HAP-1 (cell line): ENCODE measurements at places on chromosomes 13 and 19.
A peak's percentile ranks its signal among the peaks of the same experiment; 100 is the strongest.

DNA sequence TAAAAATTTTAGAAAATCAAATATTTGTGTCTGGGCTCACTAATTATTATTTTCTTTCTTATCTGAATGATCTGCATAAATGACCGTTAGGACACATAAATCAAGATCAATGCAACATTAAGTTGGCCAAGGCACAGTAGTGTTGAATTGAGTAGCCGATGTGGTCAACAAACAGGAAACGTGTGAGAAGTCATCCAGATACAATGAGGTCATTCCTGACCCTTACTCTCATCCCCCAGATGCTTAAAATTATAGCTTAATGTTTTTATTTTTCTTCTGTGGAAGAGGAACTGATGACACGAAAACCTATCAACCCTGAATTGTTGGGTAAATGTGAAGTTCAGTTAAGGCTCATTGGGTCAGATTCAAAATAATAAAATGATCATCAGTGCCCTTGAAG, 222.9 kb downstream of the RFC3 start:
- DNase-seq: no peak

- DNase-seq: no peak
These were observed 2.0 kb upstream of the MEGF8 start for GRCh38 chr19:42323473-42323851.

- no peak for DNase-seq
These were observed 48.1 kb downstream of the ZNF93 start for GRCh38 chr19:19948800-19949199.

GRCh38 chr19:48372904-48373303, 8.7 kb downstream of the SYNGR4 start:
- no peak for DNase-seq

- no peak for DNase-seq
These were observed 191.5 kb upstream of the IPO5 start for GRCh38 chr13:97761796-97762540.

DNA sequence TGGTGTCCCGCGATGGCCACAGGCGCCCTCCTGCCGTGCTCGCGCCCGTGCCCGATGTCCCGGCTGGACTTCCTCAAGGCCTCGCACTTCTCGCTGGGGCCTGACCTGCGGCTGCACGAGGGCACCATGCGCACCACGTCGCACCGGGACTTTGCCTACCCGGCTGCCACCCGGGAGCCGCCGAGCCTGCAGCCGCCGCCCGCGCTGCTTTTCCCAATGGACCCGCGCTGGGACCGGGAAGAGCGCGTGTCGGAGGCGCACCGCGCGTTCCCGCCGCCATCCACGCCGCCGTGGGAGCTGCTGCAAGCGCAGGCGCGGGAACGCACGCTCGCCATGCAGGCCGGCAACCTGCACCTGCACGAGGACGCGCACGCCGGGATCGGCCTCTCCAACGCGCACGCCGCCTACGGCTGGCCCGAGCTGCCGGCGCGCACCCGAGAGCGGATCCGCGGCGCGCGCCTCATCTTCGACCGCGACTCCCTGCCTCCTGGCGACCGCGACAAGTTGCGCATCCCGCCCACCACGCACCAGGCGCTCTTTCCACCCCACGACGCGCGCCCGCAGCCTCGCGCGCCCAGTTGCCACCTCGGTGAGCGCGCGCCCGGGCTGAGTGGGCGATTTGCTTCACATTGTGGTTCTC, 12.1 kb upstream of the PEX11G start:
- DNase-seq: peak; percentile 77

DNA sequence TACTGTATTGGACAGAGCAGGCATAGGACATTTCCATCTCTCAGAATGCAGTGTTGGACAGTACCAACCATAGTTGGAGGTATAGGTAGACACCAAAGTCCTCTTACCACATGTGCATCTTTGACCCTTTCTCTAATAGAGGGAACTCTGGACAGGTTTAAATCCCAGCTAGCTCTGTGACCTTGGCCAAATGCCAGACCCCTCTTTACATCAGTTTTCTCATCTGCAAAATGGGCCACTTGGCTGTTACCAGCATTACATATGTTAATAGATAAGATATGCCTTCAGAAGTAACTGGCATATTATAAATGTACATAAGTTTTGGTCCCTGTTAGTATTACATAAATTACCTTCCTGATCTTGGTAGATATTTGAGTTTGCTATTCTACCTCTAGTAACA, 54.3 kb downstream of the CDK8 start:
- no peak for DNase-seq

- DNase-seq: peak; percentile 42
These were observed 49.0 kb downstream of the FREM2 start for GRCh38 chr13:38735665-38736440.

DNA sequence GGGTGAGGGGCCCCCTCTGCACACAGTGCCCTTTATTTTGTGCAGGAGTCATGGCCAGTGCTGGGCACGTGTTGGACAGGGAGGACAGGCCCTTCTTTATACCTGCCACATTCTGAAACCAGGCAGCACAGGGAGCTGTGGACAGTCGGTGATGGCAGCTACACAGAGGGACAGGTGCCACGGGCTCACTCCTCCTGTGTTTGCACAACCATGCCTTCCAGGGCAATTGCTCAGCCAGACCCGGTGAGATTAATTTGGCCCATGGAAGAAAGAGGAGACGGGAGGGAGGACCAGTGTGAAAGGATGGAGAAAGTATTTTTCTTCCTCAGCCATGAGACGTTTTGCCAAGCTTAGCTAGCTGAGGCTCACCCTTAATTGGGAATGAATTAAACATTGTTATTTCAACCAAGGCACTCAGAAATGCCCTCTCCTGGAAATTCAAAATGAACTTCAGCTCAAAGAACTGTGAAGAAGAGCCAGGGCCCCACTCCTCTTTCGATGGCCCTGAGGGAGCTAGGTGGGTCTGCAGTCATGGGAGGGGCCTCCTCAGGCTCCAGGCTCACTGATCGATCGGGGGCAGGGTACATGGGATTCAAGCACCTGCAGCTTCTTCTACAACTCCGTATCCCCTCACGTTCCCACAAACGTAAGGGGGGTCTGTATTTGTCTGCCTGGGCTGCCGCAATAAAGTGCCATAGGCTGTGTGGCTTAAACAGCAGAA, 41.2 kb downstream of the SHISA2 start:
- DNase-seq: no peak

DNA sequence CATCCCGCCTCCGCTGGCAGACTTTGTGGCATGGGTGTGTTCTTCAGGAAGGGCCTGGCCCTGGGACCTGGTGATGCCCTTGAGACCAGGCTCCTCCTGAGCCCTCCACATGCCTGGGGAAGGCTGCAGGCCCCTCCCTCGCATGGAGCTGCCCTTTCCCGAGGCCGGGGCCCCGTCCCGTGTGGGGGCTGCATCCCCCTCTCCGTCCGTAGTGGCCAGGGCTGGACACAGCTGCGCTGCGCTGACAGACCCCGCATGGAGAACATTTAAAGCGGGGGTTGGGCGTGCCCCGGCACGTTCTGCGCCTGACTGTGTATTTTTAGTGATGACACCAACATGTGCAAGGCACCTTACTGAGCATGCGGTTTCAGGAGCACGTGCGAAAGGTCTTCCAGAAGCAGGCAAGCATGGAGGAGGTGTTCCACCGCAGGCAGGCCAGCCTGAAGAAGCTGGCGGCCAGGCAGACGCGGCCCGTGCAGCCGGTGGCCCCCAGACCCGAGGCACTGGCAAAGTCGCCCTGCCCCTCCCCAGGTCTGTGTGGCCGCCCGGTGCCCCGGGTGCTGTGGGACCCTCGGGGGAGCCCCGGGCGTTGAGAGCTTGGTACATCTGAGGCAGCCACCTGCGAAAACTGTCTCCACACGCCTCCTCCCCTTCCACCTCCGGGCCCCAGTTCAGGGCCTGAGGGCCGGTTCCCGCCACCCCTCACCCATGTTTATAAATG, 28.8 kb upstream of the F7 start:
- DNase-seq: no peak

- no peak for DNase-seq
These were observed 35.6 kb downstream of the EPS15L1 start for GRCh38 chr19:16435999-16436650.

GRCh38 chr19:42293540-42293939, 8.4 kb upstream of the PRR19 start:
- DNase-seq: no peak

GRCh38 chr13:33260168-33261098, 25.1 kb downstream of the STARD13 start:
- no peak for DNase-seq

DNA sequence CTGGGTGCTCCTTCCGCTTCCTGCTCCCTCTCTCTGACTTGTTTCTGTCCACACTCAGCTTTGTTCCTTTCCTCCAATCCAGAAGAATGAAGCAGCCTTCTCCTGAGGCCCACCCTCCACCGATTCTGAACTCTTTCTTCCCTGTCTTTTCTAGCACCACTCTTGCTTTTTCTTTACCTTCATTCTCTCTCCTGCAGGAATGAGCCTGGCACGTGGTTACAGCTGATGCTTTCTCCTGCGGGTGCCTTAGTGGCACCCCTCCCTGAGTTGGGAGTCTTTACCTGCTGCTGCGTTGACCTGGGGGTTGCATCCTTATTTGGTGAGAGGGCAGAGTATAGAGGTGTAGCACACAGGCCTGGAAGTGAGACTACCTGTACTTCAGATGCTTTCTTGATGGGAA, 6.2 kb downstream of the UBAC2 start:
- DNase-seq: no peak

GRCh38 chr13:62747152-62747551, 1331.5 kb upstream of the PCDH20 start:
- DNase-seq: no peak

DNA sequence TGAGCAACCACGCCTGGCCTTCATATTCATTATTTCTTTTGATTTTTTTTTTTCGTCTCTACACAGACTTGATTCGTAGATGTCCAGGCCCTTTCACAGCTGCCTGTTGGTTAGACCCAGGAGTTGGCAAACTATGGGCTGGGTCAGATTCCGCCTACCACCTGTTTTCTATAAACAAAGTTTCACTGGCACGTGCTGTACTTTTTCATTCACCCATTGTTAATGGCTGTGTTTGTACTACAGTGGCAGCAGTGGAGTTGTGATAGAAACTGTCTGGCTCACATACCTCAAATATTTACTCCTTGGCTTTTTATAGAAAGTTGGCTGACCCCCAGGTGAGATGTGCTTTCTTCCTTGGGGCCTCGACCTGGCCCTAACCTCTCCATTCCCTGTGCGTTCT, 72.9 kb upstream of the TEX29 start:
- no peak for DNase-seq

DNA sequence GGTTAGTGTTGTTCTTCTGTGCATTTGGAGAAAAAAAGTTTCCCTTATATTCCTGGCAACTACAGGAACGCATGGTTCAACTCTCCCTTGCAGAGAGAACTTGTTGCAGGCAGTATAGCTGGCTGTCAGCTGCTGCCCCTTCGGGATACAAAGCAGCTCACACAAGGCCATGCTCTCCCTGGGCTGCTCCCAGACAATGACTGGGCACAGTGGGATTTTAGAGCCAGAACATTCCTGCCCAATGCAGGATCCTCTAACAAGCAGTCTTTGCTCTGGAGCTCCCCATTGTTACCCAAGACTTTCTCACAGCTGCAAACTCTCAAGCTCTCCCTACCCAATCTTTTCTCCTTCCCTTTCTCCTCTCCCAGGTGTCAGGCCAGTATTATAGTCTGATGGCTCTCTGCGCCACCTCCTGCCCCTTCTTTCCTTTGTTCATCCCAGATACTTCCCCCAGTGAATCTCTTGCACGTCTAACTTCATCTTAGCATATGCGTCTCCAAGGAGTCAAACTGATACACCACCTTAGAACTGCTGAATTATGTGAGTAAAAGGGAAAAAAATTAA, 27.5 kb upstream of the SERPINE3 start:
- DNase-seq: no peak

- no peak for DNase-seq
These were observed 6.2 kb downstream of the OCEL1 start for GRCh38 chr19:17232258-17232657.

DNA sequence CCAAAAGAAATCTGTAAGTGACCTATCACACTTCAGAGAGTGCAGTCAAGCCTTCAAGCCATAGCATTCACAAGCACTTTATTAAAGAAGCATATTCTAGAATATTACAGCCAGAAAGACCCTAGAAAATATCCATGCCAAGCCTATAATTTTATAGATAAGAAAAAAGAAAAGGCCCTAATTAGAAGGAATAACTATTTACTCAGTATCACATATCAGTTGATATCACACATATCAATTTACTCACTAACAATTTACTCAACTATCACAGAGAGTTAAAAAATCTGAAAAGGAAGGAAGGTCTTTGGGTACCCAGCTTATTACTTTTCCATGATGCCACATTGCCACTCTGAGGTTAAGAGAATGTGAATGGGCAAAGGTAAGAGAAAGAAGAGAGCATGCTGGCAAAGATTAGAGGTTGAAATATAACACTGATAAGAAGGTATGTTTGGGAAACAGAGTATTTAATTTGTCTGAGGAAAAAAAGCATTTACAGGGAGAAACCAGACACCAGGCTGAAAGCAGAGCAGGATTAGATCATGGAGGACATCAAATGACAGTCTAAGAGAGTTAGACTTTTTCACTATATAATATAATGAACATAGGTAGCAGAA, 186.2 kb downstream of the VWA8 start:
- no peak for DNase-seq

GRCh38 chr19:10454267-10454666, 33.9 kb downstream of the PDE4A start:
- peak; percentile 39 for DNase-seq

DNA sequence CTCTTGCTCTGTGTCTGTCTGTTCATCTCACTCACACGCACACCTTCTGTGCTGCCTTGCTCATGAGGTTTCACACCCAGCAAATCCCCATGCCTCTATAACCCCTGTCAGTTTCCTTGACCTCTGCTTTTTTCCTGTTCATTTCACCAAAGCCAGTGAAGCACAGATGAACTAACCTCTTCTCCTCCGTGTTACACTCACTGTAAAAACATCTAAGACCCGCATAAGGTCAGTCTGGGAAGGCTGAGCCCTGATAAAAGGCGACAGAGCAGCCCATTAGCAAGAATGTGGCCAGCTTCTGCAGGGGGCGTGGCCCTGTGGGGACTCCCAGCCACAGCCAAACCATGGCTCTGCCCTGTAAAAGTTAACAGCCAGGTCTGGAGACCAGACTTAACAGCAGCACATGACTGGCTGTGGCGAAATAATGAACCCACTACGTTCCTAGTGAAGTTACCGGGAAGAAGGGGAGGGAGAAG, 42.8 kb upstream of the NPAS1 start:
- DNase-seq: peak; percentile 27

GRCh38 chr13:45332036-45332830, 8.8 kb downstream of the TPT1 start:
- DNase-seq: peak; percentile 31

DNA sequence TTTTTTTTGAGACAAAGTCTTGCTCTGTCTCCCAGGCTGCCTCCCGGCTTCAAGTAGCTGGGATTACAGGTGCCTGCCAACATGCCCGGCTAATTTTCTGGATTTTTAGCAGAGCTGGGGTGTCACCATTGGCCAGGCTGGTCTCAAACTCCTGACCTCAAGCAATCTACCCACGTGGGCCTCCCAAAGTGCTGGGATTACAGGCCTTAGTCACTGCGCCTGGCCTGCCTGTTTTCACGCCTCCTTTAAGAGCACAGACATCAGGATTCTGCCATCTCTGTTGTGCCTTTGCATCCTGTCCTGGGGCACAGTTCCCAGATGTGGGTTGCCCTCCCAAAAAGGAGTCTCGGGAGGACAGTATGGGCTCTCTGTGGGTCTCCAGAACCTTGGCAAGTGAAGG, 2.5 kb upstream of the PRAM1 start:
- DNase-seq: no peak
